ENCODE measurements at places on chromosomes 12 and 14.
A peak's percentile ranks its signal among the peaks of the same experiment; 100 is the strongest.

DNA sequence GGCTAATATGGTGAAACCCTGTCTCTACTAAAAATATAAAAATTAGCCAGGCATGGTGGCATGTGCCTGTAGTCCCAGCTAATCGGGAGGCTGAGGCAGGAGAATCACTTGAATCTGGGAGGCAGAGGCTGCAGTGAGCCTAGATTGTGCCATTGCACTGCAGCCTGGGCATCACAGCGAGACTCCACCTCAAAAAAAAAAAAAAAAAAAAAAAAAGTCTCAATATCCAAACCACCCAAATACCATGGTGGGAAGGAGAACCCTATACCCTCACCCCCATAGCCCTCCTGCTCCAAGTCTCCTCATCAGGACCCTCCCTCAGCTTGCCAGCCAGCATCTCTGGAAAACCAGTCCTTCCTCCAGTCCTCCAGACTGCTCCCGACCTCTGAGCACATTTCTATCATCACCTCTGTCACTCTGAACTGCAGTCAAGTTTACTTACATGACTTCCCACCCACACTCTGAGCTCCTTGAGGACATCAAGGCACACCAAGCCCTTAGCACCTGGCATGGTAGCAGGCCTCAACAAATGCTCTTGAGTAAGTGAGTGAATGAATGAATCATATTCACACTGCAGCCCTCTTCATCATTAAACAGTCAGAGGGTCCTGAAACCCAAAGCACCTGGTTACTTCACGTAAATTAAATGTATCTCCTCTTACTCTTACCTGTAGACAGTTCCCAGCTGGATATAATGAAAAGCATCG lies 35.2 kb downstream of the NT5DC3 start:
- DNase-seq, result no peak

DNA sequence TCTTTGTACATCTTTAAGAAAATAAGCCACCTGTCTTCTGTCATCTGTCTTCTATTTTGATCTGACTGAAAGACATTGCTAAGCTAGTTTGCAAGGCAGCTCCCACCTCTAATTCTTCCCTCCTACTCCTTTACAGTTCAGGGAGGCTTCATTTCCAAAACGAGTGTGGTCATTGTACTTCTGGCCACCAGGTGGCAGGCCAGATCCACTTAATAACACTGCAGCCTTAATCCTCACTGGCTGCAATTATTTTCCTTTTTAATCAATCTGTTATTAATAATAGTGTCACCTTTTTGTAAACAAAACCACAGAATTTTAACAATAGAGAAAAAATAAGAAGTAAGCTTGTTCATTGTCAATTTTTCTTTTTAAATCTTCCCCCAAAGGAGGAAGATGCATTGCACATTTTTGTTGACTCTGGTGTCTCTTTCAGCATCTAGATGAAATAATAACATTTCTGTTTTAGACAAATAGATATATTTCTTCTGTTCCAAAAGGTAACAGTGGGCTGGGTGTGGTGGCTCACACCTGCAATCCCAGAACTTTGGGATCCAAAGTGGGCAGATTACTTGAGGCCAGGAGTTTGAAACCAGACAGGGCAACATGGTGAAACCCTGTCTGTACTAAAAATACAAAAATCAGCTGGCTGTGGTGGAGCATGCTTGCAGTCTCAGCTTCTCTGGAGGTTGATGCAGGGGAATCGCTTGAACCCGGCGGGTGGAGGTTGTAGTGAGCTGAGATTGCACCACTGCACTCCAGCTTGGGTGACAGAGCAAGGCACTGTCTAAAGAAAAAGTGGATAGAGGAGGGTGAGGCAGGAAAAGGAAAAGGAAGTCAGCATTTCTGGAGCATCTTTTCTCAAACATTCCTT lies 23.3 kb downstream of the GABARAPL1 start:
- peak; percentile 38 for DNase-seq

DNA sequence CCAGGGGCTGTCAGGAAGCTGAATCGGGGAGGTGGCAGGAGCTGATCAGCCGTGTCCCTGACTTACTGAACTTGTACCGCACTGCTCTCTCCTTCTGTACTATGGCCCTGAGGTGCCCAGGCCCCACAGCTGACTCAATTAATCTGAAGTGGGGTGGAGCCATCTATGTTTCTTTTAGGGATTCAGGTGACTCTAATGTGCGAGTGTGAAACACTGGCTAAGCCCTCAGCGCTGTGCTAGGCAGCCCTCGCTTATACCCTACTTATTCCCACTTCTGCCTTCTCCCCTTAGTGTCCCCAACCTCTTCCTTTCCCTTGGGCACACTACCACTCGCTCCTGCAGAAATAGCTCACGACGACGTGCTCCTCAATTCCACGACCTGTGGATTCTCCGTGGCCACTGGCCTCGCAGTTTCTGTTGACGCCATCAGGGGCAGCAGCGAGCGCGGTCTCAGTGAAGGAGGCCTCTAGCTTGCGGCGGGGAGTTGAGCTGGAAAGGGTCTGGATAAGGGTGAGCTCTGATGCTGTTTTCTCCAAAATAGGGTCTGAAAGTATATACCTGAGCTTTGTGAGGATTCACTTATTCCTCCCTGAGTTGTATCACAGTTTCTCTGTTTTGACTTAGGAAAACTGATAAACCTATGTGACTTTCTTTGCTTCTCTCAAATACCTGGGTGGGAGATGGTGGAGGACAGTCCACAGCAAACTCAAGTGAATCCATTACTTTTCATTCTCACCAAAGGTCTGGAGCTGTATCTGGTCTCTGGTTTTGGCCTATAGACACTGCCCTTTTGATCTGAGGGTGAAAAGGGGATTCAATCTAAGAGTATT lies 167.6 kb downstream of the SLC41A2 start:
- peak; percentile 35 for DNase-seq

- no peak for DNase-seq
Observed at GRCh38 chr12:100666588-100666987, 93.1 kb downstream of the GAS2L3 start.
